Glutamatergic neuron (in vitro differentiated cells): ENCODE measurements at places on chromosomes 3 and 15. TPM values are rescaled to one million over a fixed set of nuclear protein-coding genes. Genes with fewer than 3 reads are reported as not detected.

- DNase-seq: no peak
- H3K4me3 ChIP-seq: peak overlapping the region; percentile 81
- H3K4me1 ChIP-seq: peaks cover 11% of the 10 kb centered on the region
- peak overlapping the region; percentile 73 for H3K27ac ChIP-seq
- no peaks in the 10 kb centered on the region for H3K36me3 ChIP-seq
- peaks cover 10% of the 10 kb centered on the region for H3K27me3 ChIP-seq
Observed at GRCh38 chr3:49787182-49787464, 781 bp upstream of the IP6K1 start.

DNA sequence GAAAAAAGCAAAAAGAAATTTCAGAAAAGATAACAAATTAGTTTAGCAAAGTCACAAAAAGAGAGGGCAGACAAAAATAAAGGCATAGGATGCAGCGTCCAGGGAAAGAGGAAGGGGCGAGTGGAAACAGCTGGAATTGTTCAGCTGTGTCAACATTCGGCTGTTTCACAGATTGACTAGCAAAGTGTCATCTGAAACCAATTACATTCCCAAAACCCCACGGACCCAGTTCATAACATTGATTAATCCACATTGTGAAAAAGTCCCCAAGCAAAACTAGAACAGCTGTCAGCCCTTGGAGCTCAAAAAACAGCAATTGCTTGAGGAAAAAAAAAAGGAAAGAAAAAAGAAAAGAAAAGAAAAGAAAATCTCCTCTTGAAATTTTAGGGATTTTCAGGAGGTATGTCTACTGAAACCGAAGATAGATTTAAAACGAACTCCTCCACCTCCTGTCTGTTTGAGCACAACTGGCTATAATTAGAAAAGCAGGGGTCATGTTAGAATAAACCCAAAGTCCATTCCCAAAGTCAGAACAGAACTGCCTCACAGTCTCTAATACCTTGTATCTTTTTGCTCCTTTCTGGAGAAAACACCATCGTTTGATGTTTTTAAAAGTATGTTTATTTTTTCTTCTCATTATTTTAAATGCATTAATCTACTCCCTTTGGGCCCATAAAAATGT is 159.6 kb downstream of the RORA start:
- no peaks in the 10 kb centered on the region for H3K36me3 ChIP-seq
- peak overlapping the region; percentile 44 for H3K4me3 ChIP-seq
- no peaks in the 10 kb centered on the region for H3K27me3 ChIP-seq
- H3K4me1 ChIP-seq: peaks cover 16% of the 10 kb centered on the region
- peak overlapping the region; percentile 34 for H3K27ac ChIP-seq

The SLC6A1 gene
- 0.15 TPM for total RNA-seq

The GHSR gene
- total RNA-seq: not detected

The CCR8 gene
- total RNA-seq: not detected
